Esophagus squamous epithelium (tissue), 5 donors: ENCODE measurements at places on chromosomes 5 and 9.

- no peak overlapping the region for H3K4me3 ChIP-seq
- peaks cover 19% of the 10 kb centered on the region for H3K4me1 ChIP-seq
Observed at GRCh38 chr9:37937366-37937765, 33.4 kb upstream of the SLC25A51 start.

DNA sequence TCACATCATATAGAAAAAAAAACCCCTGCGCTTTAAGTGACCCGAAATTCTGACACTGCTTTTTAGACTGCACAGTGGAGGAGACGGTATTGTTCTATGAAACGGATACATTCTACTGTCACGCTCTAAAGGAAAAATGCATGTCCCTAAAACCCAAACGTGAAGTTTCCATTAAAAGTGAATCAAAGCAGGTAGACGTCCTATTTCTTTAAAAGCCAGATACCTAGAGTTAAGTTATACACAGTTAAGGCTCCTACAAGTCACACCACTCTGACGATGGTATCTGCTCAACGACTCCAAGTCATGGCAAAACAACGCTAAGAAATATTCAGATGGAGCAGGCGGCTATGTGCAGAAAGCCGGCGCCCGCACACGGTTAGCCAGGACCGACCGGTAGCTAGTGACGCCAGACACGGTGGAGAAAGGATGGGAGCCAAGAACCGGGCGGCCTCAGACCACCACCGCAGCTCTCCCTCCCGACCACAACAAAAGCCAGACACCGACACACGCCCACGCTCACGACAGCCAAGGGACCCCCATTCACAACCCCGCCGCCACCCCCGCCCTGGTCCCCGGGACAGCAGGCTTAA, 734 bp downstream of the SKP1 start:
- H3K4me3 ChIP-seq: peak overlapping the region; percentile 93
- H3K36me3 ChIP-seq: no peaks in the 10 kb centered on the region
- no peaks in the 10 kb centered on the region for H3K27me3 ChIP-seq

GRCh38 chr9:114682846-114683245, 854 bp upstream of the TEX48 start:
- H3K4me3 ChIP-seq: no peak overlapping the region
- DNase-seq: no peak

- DNase-seq: no peak
- no peaks in the 10 kb centered on the region for H3K4me1 ChIP-seq
- peaks cover 44% of the 10 kb centered on the region for H3K36me3 ChIP-seq
- no peak overlapping the region for H3K27ac ChIP-seq
- H3K4me3 ChIP-seq: no peak overlapping the region
Observed at GRCh38 chr5:150036513-150036912, 36.0 kb downstream of the HMGXB3 start.

GRCh38 chr9:87570000-87570908, 72.6 kb downstream of the DAPK1 start:
- no peak overlapping the region for H3K4me3 ChIP-seq
- no peaks in the 10 kb centered on the region for H3K27me3 ChIP-seq
- H3K4me1 ChIP-seq: peaks cover 9% of the 10 kb centered on the region
- peak overlapping the region; percentile 23 for H3K27ac ChIP-seq
- no peaks in the 10 kb centered on the region for H3K36me3 ChIP-seq
- DNase-seq: no peak

GRCh38 chr5:54719384-54720283, 202.1 kb downstream of the SNX18 start:
- H3K4me1 ChIP-seq: peaks cover 20% of the 10 kb centered on the region
- H3K36me3 ChIP-seq: no peaks in the 10 kb centered on the region
